ENCODE measurements at places on chromosomes 1 and 21. TPM values are rescaled to one million over a fixed set of nuclear protein-coding genes. Genes with fewer than 3 reads are reported as not detected.
A peak's percentile ranks its signal among the peaks of the same experiment; 100 is the strongest.

Gene ZNF648
- total RNA-seq, result 0.12 TPM

Gene MAP10
- 9.8 TPM for total RNA-seq

- DNase-seq, result no peak
- peaks cover 3% of the 10 kb centered on the region for H3K36me3 ChIP-seq
- H3K27ac ChIP-seq, result no peak overlapping the region
- H3K27me3 ChIP-seq, result no peaks in the 10 kb centered on the region
- H3K4me1 ChIP-seq, result peaks cover 4% of the 10 kb centered on the region
Observed at GRCh38 chr1:24414775-24415333, 748 bp upstream of the NIPAL3 start.

GRCh38 chr1:151596166-151596953, 15.5 kb upstream of the SNX27 start:
- H3K27ac ChIP-seq, result no peak overlapping the region
- H3K27me3 ChIP-seq, result peaks cover 4% of the 10 kb centered on the region
- no peaks in the 10 kb centered on the region for H3K36me3 ChIP-seq
- no peaks in the 10 kb centered on the region for H3K4me1 ChIP-seq
- no peak for DNase-seq

- H3K27me3 ChIP-seq, result no peaks in the 10 kb centered on the region
- peak overlapping the region; percentile 24 for H3K4me3 ChIP-seq
- peaks cover 50% of the 10 kb centered on the region for H3K4me1 ChIP-seq
- DNase-seq, result peak; percentile 68
Observed at GRCh38 chr1:156689953-156690674, 12.9 kb upstream of the NES start.

- H3K36me3 ChIP-seq, result no peaks in the 10 kb centered on the region
- H3K27ac ChIP-seq, result peak overlapping the region; percentile 70
- H3K4me1 ChIP-seq, result peaks cover 43% of the 10 kb centered on the region
- H3K4me3 ChIP-seq, result no peak overlapping the region
- no peak for DNase-seq
- H3K27me3 ChIP-seq, result no peaks in the 10 kb centered on the region
Observed at GRCh38 chr21:33698087-33698860, 56.0 kb downstream of the ITSN1 start.

Gene BTBD8
- total RNA-seq, result 6.6 TPM

Gene TRAPPC3
- total RNA-seq, result 99.6 TPM

Gene CLCA1
- not detected for total RNA-seq

DNA sequence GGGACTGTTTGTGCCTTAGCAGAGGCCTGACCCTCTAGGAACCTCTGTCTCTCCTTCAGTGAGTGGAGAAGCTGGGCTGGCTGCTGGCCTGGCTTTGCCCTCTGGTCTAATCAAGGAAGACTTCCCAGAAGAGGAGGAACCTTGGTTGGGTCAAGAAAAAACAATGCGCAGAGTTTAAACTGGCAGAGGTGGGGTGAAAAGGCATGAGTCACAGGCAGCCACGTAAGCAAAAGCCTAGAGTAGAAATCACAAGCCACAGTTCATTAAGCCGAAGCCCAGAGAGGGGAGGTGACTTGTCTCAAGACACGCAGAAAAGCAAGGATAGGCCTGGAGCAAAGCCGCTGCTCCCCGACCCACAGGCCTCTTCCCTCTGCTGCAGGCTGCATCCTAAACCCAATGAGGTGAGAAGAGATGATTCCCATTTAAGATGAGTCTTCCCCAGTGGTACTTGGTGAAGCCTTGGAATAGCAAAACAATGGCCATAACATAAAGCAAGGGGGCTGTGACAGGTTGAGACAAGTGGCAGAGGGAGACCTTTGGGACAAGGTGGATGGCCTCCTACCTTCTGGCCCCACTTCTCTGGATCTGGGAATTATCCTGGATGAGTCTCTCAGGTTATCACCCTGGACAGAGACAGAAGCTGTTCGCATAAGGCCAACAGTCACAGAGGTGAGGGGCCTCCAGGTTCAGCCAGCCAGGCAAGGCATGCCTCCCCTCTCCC, 7.7 kb downstream of the PDZK1IP1 start:
- peaks cover 11% of the 10 kb centered on the region for H3K27me3 ChIP-seq

Gene C1QA
- total RNA-seq, result not detected

- H3K4me1 ChIP-seq, result no peaks in the 10 kb centered on the region
- peaks cover 4% of the 10 kb centered on the region for H3K27me3 ChIP-seq
- H3K4me3 ChIP-seq, result no peak overlapping the region
- H3K36me3 ChIP-seq, result no peaks in the 10 kb centered on the region
Observed at GRCh38 chr1:147853391-147853790, 49.2 kb upstream of the GJA8 start.
